SW 1271 (cell line): ENCODE measurements at places on chromosomes 7 and 10.
A peak's percentile ranks its signal among the peaks of the same experiment; 100 is the strongest.

GRCh38 chr7:132455378-132455777 is 120.9 kb downstream of the PLXNA4 start:
- DNase-seq: no peak

DNA sequence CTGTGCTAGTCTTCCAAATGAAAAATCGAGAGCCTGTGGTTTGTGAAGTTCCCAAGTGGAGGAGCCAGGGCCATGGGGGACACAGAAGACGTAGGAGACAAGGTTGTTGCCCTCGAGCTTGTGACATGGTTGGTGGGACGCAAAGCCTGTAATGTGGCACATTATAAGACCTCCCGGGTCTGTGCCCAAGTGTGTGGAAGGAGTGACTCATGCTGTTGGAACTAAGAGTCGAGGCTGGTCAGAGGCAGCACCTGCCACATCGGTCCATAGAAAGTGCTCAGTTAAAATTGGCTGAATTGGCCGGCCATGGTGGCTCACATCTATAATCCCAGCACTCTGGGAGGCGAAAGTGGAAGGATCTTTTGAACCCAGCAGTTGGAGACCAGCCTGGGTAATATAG is 27.0 kb upstream of the PODXL start:
- DNase-seq: no peak

GRCh38 chr7:103843689-103844480 is 145.6 kb downstream of the RELN start:
- DNase-seq: no peak

- no peak for DNase-seq
These were observed 44.8 kb downstream of the SHTN1 start for GRCh38 chr10:116960066-116960776.

DNA sequence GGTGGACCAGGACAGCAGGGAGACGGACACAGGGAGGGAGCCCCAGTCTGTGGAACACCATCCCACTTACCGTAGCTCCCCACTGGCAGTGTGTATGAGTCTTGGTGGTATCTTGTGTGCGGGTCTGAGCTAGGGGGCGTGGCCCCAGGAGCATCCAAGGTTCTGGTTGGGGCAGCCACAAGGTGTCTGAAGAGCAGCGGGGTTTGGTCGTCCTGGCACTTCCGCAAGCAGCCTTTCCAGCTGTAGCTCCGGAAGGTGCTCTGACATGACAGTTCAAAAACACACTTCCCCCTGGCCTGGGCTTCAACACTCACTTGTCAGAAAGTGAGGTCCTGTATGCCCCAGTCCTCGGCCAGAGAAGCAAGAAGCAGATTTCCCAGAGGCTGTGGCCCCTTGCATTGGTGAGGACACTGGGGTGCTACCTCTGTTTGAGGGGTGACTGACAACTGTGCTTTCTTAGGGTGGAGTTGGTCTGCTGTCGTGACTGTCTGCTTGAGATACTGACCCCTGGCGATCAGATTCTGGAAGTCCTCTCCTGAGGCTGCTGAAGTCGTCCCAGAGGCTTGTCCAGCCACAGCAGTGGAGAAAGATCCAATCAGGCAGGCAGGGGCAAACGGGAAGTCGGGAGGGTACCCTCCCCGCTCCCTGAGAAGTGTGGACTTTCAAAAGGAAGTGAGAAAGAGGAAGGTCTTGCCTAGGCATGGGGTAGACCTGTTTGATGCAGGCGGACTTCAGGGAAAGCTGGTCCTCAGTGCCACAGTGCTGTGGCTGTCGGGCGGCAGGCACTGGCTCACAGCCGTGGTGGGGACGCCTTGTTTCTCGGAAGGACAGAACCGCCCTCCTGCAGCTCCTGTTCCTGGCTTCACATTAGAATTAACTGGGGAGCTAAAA is 51.4 kb upstream of the PFKFB3 start:
- peak; percentile 27 for DNase-seq

DNA sequence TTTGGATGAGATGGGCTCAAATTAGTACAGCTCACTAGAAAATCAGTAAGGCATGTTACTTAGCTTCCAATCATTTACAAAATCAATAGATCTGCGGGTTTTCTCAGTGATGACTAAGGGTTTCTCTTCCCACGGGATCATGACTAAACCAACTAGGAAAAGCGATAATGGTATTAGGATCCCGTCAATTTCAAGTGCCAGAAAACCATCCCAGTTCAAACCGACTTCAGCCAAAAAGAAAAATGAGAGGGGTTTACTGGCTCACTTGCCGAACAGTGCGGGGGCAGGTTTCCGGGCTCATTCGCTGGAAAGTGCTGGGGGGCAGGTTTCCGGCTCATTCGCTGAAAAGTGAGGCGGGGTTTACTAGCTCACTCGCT is 62.1 kb upstream of the LYZL2 start:
- no peak for DNase-seq

DNA sequence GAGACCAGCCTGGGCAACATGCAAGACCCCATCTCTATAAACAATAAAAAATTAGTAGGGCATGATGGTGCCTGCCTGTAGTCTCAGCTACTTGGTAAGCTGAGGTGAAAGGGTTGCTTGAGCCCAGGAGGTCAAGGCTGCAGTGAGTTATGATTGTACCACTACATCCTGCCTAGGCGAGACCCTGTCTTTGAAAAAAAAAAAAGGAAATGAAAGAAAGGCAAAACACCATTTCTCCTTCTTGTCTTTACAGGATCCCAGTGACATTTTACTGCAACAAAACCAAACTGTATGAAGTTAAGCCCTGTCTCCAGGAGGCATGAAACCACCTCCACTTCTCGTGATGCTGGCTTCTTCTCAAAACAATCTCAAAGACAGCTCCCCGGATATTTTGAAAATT is 29.9 kb upstream of the PBLD start:
- no peak for DNase-seq

- no peak for DNase-seq
These were observed 15.3 kb downstream of the PTTG1IP2 start for GRCh38 chr7:90484706-90485105.
